Epithelial cell of prostate (primary cell): ENCODE measurements at places on chromosomes 1 and 21.

DNA sequence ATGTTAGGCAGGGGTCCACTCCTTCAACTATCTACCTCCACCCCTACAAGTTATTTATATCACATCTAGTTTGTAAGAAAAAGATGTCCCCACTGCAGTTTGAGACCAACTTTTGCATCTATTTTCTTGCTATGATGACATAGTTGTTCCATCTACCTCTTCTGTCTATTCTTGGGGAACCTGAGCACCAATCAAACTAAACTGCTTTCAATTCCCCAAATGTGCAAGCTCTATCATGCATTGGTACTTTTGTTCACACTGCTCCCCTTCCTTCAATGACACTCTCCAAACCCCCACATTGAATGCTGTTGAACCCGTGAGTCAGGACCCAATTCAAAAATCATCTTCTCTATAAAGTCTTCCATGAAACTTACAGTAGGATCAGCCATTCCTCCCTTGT, 16.0 kb upstream of the FRRS1 start:
- no peak for DNase-seq

GRCh38 chr21:41677671-41678015, 89.2 kb downstream of the RIPK4 start:
- DNase-seq: no peak

GRCh38 chr1:234840843-234841242, 230.9 kb upstream of the IRF2BP2 start:
- DNase-seq: no peak

DNA sequence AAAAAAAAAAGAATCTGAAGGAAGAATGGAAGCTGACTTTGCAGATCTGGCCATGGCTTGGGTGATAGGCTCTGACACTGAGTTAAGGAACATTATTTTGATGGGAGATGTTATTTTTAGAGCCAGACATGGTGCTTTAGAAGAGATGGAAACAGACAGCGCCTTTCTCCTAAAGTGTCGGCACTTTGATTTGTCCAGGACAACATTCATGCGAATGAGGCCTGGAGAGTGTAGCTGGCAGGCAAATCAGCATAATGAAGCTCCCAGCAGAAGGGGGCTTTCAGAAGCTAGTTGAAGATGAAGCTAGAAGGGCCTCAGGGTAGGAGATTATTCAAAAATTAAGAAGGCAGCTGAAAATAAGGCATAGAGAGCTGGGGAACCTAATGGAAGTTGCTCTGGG, 397.7 kb downstream of the RWDD3 start:
- DNase-seq: no peak

DNA sequence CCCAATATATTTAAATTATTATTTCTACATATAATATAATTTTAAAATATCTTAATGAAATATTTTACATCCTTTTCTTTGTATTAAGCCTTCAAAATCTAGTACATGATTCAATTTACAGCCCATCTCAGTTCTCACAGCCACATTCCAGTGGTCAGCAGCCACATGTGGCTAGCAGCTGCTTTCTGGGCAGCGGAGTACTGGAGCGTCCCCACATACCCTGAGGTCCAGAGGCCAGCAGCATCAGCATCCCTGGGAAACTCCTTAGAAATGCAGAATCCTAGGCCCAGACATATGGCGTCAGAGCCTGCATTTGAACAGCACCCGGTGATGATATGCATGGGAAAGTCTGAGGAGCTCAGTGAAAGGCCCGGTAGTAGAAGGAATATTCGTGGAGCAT, 8.6 kb upstream of the LHX4 start:
- no peak for DNase-seq

- DNase-seq: no peak
Measured at GRCh38 chr1:115822117-115822516, 18.8 kb downstream of the NHLH2 start.

DNA sequence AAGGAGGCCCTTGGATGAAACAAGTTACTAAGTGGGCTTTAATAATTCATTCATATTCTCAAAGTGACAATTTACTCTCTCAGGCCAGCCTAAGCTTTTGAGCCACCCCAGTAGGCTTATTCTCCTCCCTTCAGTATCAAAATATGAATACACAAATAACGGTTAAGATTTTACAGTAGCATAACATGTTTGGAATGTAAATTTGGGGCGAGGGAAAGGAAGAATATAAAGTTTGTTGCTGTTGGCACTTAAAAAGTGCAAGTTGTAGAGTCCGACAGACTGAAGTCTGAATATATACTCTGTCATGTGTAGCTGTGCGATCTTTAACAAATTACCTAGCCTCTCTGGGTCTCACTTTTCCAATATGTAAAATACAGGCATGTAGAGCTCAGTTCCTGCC, 22.6 kb upstream of the MYSM1 start:
- DNase-seq: no peak

- no peak for DNase-seq
Measured at GRCh38 chr1:234970731-234971476, 157.7 kb downstream of the TOMM20 start.

DNA sequence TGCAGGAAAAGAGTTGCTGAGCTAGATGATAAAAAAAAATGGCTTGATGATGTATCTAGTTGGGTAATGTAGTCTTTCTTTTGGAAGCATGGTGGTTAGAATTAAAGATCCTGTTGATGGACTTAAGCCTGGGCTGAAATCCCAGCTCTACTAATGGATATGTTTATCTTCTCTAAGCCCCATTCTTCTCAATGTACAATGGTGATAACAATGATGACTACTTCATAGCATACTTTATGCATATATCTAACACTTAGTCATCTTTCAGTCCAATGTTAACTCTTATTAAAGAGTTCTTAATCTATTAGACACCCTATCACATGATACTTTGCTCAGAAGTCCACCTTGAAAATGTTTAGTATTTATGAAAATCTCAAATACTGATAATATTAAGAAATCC, 189.5 kb downstream of the PLA2G4A start:
- DNase-seq: no peak

- no peak for DNase-seq
Measured at GRCh38 chr21:24470852-24471251, 1136.4 kb downstream of the MRPL39 start.

- no peak for DNase-seq
Measured at GRCh38 chr1:226826479-226827261, 43.7 kb upstream of the PSEN2 start.

- DNase-seq: no peak
Measured at GRCh38 chr1:23251812-23252211, 34.5 kb upstream of the HTR1D start.

DNA sequence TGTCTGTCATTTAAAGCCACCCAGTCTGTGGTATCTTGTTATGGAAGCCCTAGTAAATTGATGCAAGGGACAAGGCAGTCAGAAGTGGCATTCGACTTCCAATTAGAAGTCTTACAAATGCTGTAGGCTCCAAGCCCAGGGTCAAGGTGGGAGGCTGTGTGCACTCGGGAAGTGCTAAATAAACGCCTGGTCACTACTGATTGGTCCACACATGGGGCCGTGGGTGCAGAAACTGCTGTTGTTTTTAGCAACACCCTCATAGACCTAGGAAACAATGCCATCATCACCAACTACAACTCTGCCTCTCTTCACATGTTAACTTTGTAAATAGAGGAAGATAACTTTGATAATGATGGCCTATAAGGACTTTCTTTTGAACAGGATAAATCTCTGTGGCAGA, 20.2 kb upstream of the ZBTB21 start:
- no peak for DNase-seq

GRCh38 chr1:103514920-103515503, 10.5 kb upstream of the RNPC3 start:
- no peak for DNase-seq

DNA sequence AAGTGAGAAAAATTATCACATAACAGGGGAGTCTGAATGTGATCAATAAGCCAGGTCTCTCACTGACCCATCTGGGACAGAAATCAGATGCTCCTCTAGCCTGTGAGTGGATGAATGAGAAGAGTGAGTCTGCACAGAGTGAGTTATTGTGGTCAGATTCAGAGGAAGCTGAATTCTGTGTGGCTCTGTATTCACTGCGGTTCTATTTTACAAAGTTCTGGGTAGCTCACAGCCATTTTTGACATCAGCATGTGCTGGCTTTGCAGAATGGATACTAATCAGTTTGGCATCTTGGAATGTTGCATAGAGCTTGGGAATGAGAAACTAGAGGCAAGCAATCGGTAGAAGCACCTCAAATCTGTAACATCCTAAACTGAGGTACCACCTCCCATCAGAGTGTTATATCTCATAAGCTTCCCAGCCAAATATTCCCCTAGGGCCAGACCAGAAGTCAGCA, 3.8 kb downstream of the COLGALT2 start:
- no peak for DNase-seq

DNA sequence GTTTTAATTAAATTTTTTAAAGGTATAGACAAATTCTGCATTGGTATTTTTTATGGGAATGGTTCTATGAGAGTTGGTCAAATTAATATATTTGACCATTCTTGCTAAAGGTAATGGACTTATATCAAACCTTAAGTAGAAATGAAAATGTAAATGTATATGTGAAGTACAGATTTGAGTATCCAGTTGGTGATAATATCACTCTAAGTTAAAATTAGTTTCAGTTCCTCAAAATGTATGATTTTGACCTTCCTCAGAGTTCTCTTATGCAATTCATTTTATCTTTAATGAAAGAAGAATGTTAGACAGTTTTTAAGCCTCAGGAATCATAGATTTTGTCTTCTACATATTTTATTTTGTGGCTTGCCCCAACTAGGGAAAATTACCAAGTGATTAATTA, 1291.5 kb upstream of the B3GALT2 start:
- DNase-seq: no peak

- no peak for DNase-seq
Measured at GRCh38 chr1:228927946-228928898, 192.9 kb downstream of the RHOU start.

GRCh38 chr1:237875291-237875690, 15.4 kb downstream of the ZP4 start:
- no peak for DNase-seq

GRCh38 chr1:5108740-5109139, 454.3 kb downstream of the AJAP1 start:
- no peak for DNase-seq

- DNase-seq: no peak
Measured at GRCh38 chr1:97066860-97067259, 345.3 kb downstream of the PTBP2 start.

DNA sequence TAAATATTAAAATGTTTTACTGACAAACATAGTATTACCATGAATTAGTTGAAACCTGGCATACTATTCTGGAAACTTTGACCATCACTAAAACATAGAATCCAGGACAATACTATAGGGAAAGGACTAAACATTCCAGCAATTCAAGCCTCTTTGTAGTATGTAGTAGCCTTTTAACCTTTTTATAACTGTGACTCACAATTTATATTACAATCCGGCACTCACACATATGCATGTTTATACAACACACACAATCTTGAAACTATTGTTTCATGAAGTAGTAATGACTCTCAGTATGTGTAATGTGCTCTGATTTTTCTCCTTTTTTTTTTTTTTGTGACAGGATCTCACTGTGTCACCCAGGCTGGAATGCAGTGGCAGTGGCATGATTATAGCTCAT, 64.3 kb downstream of the ANKRD13C start:
- peak; percentile 39 for DNase-seq
